ENCODE measurements at places on chromosomes 1 and 21. TPM values are rescaled to one million over a fixed set of nuclear protein-coding genes. Genes with fewer than 3 reads are reported as not detected.

Gene LIPI
- not detected for total RNA-seq

GRCh38 chr21:38486221-38486620 lies 12.1 kb downstream of the ERG start:
- peaks cover 94% of the 10 kb centered on the region for H3K4me1 ChIP-seq
- H3K36me3 ChIP-seq, result no peaks in the 10 kb centered on the region
- H3K27me3 ChIP-seq, result no peaks in the 10 kb centered on the region
- H3K27ac ChIP-seq, result peak overlapping the region; percentile 100
- H3K4me3 ChIP-seq, result no peak overlapping the region

DNA sequence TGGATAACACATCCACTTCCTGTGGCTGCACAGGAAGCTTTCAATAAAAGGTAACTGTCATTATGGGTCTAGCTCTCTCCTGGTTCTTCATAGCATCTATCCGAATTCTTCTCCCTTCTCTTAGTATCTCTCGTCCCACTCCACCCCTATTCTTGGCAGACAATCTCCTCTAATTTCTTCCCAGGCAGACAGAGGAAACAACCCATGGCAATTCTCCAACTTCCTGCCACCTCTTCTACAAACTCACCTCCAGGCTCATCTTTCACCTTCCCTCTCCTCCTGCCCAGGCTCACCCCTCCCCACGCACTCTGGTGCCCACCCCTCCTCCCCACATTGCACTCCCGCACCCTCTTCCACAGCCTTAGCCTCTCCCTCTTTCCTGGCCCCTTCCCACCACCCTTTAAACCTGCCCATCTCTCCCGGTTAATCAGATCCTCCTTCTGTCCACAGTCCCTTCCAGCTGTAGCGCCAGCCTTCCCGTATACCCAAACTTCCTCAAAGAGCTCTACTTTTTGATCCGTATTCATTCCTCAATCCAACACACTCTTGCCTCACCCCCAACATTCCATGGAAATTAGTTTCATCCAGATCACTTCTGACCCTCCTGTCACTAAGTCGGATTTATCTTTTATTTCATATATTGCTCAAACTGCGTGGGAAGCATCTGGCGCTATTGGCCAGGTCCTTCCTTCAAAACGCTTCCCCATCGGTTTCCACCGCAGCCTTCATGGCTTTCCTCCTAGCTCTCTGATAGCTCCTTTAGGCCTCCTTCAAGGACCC lies 25.9 kb downstream of the SHISA4 start:
- no peak overlapping the region for H3K27ac ChIP-seq
- H3K4me3 ChIP-seq, result no peak overlapping the region
- no peaks in the 10 kb centered on the region for H3K36me3 ChIP-seq
- peaks cover 19% of the 10 kb centered on the region for H3K4me1 ChIP-seq
- DNase-seq, result no peak
- H3K27me3 ChIP-seq, result no peaks in the 10 kb centered on the region

GRCh38 chr1:218787826-218788225 lies 385.9 kb upstream of the LYPLAL1 start:
- no peak for DNase-seq
- H3K4me1 ChIP-seq, result no peaks in the 10 kb centered on the region
- no peaks in the 10 kb centered on the region for H3K36me3 ChIP-seq
- H3K27me3 ChIP-seq, result no peaks in the 10 kb centered on the region

GRCh38 chr1:89701746-89702241 lies 68.9 kb downstream of the LRRC8C start:
- peaks cover 4% of the 10 kb centered on the region for H3K36me3 ChIP-seq
- no peak overlapping the region for H3K27ac ChIP-seq
- H3K27me3 ChIP-seq, result no peaks in the 10 kb centered on the region
- DNase-seq, result no peak
- peaks cover 53% of the 10 kb centered on the region for H3K4me1 ChIP-seq
- no peak overlapping the region for H3K4me3 ChIP-seq

Gene SIK1
- 8.0 TPM for total RNA-seq

GRCh38 chr1:93676427-93676826 lies 5.2 kb downstream of the BCAR3 start:
- peaks cover 77% of the 10 kb centered on the region for H3K4me1 ChIP-seq
- H3K27me3 ChIP-seq, result no peaks in the 10 kb centered on the region
- H3K27ac ChIP-seq, result no peak overlapping the region
- peak; percentile 25 for DNase-seq

DNA sequence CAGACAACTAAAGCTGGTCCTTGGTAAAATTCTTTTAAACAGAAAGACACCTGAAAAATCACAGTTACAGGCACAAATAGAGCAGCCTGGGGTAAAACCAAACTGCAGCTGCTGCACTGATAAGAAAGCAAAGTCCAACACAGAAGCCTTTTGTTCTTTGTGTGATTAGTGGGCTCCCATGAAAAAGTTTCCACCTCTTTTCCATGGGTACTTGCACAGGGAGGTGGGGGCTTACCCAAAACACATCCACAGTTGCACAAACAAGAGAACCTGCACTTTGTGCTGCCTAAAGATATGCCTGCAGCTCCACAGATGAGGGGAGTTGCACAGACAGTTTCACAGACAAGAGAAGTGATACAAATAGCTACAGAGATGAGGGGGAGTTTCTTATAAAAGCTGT lies 106.7 kb upstream of the SLC5A9 start:
- H3K36me3 ChIP-seq, result no peaks in the 10 kb centered on the region
- no peak for DNase-seq
- no peaks in the 10 kb centered on the region for H3K27me3 ChIP-seq
- no peaks in the 10 kb centered on the region for H3K4me1 ChIP-seq
- H3K27ac ChIP-seq, result no peak overlapping the region

GRCh38 chr1:236342403-236343245 lies 51.5 kb upstream of the EDARADD start:
- no peaks in the 10 kb centered on the region for H3K27me3 ChIP-seq
- DNase-seq, result no peak
- no peaks in the 10 kb centered on the region for H3K4me1 ChIP-seq
- no peak overlapping the region for H3K27ac ChIP-seq
- no peak overlapping the region for H3K4me3 ChIP-seq
- no peaks in the 10 kb centered on the region for H3K36me3 ChIP-seq

- H3K36me3 ChIP-seq, result no peaks in the 10 kb centered on the region
- H3K27me3 ChIP-seq, result peaks cover 7% of the 10 kb centered on the region
- H3K27ac ChIP-seq, result no peak overlapping the region
- no peak overlapping the region for H3K4me3 ChIP-seq
- DNase-seq, result no peak
These were observed 135.0 kb upstream of the COL6A1 start for GRCh38 chr21:45846373-45847160.

DNA sequence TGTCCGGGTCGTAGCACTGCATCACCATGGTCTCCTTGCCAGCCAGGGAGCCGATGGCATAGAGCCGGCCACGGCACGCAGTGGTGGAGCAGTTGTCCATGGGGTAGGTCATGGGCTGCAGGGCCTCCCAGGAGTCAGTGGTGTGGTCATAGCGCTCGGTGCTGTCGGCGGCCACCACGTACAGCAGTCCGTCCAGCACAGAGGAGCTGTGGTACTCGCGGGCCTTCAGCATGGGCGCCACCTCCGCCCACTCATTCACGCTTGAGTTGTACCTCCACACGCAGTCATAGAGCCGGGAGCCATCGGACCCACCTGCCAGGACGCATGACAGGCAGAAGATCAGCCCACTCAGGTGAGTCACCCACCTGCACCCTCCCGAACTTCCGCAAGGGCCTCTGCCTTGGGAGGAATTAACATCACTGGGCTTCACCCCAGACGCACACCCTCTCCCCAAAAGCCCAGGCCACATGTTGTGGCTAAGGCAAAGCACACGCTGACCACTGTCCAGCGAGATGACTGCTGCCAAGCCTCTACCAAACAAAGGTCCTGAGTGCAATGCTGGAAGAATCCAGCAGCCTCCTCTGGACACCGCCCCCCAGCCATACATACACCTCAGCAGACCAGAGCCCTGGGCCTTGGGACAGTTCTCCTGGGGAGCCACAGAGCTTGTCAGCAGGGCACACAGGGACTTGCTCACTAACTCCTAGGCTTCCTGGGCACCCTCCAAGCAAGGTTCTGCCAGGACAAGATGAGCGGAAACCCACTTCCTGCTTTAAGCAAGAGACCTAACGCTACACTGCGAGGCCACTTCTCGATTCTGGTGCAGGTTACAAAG lies 3.3 kb downstream of the KLHL21 start:
- H3K4me1 ChIP-seq, result peaks cover 19% of the 10 kb centered on the region
- DNase-seq, result no peak
- H3K27ac ChIP-seq, result no peak overlapping the region
- peaks cover 27% of the 10 kb centered on the region for H3K36me3 ChIP-seq
- no peak overlapping the region for H3K4me3 ChIP-seq
- no peaks in the 10 kb centered on the region for H3K27me3 ChIP-seq

Gene EDARADD
- total RNA-seq, result not detected

Measured in endothelial cell of umbilical vein (primary cell).